HT1080 (cell line): ENCODE measurements at places on chromosomes 7 and 10. TPM values are rescaled to one million over a fixed set of nuclear protein-coding genes. Genes with fewer than 3 reads are reported as not detected.
A peak's percentile ranks its signal among the peaks of the same experiment; 100 is the strongest.

DNA sequence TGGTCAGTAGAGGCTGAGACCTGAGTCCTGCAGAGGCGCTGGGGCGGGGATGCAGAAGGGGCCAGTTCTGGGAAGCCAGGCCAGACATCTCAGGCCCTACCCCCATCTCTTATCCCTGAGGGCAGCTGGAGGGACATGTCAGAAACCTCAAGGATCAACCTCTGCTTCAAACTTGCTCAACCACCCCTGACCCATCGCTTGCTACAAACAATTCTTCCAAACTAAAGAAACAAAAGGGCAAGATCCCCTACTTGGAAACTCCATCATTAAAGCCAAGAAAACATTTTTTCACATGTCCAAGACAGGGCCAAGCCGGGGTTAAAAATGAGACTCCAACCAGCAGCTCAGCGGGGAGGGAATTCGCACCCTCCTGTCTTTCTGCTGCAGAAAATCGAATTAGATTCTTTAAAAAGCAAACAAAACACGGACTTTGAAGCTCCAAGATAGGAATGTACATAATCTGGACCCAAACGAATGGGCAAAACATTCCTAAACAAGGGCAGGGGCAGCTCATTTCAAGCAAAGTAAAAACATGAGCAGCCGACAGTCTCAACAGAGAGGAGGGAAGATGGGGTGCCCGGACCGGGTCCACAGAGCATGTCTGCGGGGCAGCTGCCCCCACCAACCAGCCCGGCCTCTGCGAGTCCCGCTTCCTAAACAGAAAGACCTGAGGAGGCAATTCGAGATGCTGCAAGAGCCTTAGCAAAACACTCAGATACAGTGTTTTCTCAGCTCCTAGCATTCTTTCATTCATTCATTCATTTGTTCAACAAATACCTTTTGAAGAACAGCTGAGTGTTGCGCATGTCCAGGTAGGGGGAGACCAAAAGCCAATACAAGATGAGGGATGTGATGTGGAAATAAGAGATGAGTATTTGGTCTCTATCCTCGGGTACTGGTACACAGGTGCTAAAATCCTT lies 44.8 kb downstream of the CHST15 start:
- no peak for DNase-seq

- peak; percentile 59 for DNase-seq
Observed at GRCh38 chr10:88557658-88558057, 25.5 kb downstream of the RNLS start.

DNA sequence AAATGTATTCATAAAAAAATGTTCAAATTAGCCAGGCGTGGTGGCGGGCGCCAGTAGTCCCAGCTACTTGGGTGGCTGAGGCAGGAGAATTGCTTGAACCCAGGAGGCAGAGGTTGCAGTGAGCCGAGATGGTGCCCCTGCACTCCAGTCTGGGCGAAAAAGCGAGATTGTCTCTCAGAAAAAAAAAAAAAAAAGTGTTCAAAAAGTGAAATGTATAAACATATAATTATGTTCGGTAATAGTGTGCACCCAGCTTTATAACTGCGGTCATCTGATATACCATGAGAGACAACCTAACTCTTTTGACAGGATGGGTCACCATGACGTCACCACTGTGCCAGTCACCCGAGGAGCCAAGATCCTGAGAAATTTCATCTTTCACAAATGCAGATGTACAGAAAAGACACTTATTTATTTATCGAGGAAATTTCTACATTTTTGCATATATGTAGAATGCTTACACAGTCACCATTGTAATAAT lies 594 bp upstream of the RP9 start:
- peak; percentile 40 for DNase-seq

GRCh38 chr10:131556897-131557495 lies 245.5 kb upstream of the TCERG1L start:
- no peak for DNase-seq

DNA sequence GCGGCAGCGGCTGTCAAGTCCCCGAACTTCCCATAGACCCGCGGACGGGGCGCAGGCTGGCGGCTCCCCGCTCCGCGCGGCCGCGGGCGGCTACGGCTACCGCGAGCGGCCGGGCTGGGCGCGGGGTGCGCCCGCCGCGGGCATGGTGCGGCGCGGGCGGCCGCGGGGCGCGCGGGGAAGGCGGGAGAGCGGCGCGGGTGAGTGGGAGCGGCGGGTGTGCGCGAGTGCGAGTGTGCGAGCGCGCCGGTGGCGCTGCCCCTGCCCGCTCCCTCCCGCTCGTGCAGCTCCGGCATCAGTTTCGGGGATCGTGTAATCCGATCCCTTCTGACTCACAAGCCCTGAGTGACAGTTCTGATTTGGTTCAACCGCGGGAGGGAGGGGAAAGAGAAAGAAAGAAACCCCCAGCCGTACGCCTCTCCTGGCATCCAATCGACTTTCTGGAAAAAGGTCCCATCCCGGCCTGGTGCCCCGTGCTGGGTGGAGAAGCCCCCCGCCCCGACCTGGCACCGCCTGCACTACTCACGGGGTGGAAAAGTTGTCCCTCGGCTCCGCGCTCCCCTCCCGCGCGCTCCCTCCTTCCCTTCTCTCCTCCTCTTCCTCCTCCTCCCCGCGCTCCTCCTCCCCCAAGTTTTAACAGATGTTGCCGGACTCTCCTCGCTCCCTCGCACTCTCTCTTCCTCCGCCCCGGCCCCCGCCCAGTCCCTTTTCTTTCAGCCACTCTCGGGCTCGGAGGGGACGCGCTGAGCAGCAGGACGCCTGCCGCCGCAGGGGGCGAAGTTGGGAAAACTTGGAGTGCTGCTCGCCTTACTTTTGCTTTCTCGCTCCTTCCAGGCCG lies at the start of gene GLI3:
GLI3 (minus strand) TSS at position 234 of the 835 bp plus-strand sequence. CDS start 13,956 bp downstream, outside the sequence.
- peak; percentile 89 for DNase-seq

DNA sequence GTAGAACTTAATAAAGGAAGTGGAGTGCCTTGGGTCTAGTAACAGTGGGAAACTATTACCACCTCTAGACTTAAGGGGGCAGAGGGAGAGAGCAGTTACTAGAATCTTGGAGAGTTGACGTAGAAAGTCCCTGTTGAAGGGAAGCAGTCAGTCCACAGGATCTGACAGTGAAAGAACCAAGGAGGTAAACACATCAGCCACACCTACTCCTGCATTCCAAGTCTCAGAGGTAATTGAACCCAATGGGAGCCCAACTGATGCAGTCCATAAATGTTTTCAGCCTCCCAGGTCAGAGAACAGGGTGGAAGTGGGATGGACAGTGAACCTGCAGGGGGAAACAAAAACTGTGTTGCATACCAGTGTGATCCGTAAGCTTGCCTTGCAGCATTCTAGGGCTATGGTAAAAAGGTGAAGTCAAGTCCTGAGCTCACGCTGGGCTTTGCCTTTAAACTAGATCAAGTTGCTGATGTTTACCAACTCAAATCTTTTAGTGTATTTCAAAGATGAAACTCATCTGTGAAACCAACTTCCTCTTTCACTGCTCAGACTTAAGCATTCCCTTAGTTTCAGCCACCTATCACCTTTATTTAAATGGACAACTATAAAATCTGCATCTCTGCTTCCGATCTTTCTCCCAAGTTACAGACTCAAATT lies 57.2 kb downstream of the SLC16A12 start:
- DNase-seq: no peak

DNA sequence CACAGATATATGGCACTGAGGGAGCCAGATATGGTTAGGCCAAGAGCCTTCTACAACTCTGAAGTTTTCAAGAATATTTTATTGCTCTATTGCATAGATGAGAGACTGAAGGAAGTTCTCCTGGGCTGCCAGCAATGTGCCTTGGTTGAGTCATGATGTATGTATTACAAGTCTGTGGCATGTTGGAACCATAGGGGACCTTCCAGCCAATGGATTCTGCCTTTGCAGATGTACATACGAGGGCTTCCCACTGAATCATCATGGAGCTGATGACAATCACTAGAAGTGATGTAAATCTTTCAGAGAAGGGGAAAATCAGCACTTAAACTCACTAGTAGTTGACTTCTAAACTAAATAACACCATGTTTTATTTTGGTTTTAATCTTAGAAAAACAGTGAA lies 419.5 kb downstream of the PHTF2 start:
- peak; percentile 44 for DNase-seq

DNA sequence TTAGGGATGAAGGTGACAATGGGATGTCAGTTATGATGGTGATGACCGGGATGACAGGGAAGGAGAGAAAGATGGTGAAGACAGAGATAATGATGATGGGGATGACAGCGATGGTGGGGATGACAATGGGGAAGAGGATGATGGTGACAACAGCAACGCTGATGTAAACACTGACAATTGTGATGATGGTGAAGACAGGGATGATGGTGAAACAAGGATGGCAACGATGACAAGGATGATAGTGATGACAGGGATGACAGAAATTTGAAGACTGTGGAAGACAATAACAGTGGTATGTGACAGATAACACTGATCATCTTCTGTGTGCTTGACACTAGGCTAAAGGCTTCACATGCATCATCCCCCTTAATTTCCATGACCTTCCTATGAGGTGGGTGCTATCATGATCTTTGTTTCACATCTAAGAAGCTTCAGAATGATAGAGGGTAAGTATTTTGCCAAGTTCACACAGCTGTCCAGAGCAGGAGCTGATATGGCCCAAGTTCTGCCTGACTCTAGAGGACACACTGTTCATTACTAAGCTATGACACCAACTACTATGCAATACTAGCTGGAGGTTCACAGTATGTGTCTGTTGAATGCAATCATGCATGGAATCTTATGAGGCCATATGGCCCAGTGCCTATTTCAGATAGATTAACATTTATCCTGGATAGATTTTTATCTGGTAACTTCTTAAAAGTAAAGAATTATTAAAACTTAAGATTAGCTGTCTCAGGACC lies 105.6 kb downstream of the RNLS start:
- no peak for DNase-seq

DNA sequence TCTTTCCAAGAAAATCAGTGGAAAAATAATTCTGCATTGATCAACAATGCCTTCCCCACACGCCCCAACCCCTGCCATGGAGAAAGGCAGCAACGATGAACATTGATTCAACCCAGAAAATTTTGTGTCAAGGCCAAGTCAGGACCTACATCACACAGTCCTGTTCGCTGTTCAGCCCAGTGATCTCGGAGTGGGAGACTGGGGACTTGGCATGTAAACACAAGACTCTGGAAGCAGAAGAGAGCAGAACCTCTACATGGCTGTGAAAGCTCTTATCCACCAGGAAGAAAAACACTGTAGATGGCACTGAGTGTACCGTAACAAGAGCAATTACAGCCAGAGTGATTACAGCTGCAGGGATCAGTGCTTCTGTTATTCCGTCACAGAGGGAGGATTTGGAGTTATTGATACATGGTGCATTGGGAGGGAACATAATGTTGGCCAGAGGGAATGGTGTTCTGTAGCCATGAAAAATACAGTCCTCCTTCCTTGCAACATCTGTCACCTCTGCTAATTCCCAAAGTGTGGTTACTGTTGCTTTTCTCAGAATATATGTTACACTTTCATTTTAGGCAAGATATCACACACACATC lies 136.6 kb downstream of the IQUB start:
- no peak for DNase-seq

DNA sequence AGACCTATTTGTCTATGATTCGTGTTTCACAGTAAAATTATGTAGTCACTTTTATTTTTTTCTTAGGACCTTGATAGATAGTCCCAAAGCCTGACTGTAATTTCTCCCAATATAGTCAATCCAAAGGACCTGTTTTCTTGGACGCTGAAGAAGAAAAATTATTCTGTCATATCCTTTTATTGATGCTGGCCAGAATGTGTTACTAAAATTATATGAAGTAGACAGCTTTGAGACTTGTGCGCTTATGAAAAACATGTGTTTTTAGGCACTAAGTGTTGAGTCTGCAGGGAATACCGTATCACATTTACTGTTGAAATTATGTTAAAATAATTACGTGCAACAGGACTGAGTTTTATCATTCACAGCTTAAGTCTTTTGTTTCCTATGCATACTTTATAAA lies 17.9 kb downstream of the TES start:
- no peak for DNase-seq

DNA sequence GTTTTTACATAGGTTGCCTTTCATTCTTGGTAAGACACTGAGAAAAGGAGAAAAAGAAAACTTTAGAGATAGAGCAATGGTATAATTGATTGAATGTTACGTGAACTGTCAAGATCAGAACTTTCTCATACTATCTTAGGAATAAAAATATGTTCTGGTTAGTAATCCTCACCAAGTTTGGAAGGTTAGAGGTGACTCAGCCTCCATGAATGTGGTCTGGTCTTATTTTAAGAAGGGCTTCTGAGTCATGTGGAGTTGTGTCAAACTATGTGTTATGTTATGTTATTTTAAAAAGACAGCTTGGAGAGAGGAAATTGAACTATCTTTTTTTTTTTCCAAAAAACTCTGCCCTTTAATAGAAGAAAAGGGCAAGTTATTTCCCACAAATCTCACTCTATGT lies 458.6 kb upstream of the KLF6 start:
- DNase-seq: peak; percentile 96

DNA sequence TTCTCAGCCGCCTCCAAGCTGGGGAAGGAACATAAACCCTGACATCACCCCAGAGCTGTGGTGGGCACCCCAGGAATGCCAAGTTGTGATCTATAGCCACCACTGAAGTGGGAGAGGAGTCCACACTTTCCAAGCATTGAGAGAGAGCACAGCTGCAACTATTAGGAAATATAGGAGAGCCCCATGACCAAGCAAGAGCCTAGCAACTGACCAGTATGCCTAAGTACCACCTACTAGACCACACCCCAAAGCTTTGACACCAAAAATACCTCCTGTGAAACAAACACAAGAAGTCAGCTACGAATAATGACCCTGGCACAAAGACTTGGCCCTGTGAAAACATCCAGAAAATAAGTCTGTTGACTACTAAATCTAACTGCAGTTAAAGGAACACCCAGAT lies 804.1 kb upstream of the IGFBP3 start:
- no peak for DNase-seq

GRCh38 chr10:89710753-89711152 lies 9.4 kb downstream of the KIF20B start:
- no peak for DNase-seq

- DNase-seq: no peak
Observed at GRCh38 chr10:62904281-62904875, 88.2 kb upstream of the EGR2 start.

GRCh38 chr10:43801140-43801539 lies 152.5 kb upstream of the ZNF32 start:
- DNase-seq: no peak

DNA sequence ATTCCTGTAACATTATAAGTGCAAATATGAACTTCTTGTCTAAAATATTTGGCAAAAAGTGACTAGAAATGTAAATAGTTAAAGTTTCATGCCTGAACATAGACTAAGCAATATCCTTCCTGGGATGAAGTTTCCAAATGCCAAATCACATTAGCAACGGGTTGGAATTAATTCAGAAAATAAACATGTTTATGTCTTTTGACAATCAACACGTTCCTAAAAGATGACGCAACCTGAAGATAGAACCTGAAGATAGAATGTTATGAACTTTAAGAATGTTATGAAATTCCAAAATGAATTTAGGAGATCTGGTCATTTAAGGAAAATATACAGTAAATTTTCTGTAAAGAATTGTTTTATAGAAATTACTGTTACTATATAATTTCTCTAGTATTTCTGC lies 9.2 kb downstream of the LAMB4 start:
- no peak for DNase-seq

Gene PIP
- not detected in 2 replicates for total RNA-seq

Gene SLC18A3
- not detected in 2 replicates for total RNA-seq

Gene GIMAP8
- total RNA-seq: not detected in 2 replicates

Gene AASS
- 6.9 and 10.7 TPM in 2 replicates for total RNA-seq

Gene BHLHA15
- not detected in 2 replicates for total RNA-seq

Gene OR2A25
- total RNA-seq: not detected in 2 replicates

Gene TTYH3
- total RNA-seq: 16.6 and 24.8 TPM in 2 replicates

Gene RAB19
- not detected in 2 replicates for total RNA-seq

Gene BMI1
- 83.6 and 93.3 TPM in 2 replicates for total RNA-seq

Gene TMEM196
- not detected in 2 replicates for total RNA-seq

Gene MSANTD7
- 25.9 and 26.1 TPM in 2 replicates for total RNA-seq

Gene NET1
- total RNA-seq: 40.1 and 58.3 TPM in 2 replicates

Gene MYL10
- not detected in 2 replicates for total RNA-seq
